ENCODE measurements at places on chromosomes 11 and 22.
A peak's percentile ranks its signal among the peaks of the same experiment; 100 is the strongest.

GRCh38 chr11:79236541-79236971, 204.3 kb downstream of the TENM4 start:
- no peak for DNase-seq

- DNase-seq, result no peak
Observed at GRCh38 chr22:37430941-37431340, 3.7 kb upstream of the ELFN2 start.

DNA sequence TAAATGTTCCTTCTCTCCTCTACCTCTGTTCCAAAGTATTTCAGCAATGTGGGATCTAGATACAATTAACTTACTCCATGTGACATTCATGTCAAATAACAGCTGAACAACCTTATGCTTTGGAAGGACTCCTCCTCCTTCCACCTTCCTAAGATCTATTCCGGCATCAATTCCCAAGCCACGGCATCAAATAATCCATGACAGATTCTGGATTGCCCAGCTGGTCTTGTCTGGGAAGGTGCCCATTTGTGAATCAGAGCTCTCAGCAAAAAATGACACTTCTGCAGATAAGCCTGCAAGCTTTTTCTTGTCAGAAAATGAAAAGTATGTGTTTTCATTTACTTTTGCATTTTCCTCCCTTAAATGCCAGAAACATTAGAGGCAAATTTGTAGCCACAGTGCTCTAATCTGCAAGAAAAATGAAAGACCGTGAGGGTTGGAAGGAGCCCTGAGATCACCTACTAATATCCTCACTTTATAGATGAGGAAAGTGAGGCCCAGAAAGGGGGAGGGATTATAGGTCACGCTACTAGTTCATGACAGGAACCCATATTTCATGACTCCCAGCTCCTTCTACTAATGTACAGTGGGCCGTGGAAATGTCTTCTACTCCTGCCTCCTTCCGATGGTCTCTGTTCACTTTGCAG, 124.0 kb downstream of the ME3 start:
- no peak for DNase-seq

- no peak for DNase-seq
Observed at GRCh38 chr11:56410801-56411200, 1.7 kb upstream of the OR5AL1 start.

GRCh38 chr11:17156283-17156682, 51.5 kb downstream of the PIK3C2A start:
- no peak for DNase-seq

- DNase-seq, result no peak
Observed at GRCh38 chr11:134768463-134768862, 356.4 kb upstream of the B3GAT1 start.

- no peak for DNase-seq
Observed at GRCh38 chr11:79308429-79308828, 132.4 kb downstream of the TENM4 start.

DNA sequence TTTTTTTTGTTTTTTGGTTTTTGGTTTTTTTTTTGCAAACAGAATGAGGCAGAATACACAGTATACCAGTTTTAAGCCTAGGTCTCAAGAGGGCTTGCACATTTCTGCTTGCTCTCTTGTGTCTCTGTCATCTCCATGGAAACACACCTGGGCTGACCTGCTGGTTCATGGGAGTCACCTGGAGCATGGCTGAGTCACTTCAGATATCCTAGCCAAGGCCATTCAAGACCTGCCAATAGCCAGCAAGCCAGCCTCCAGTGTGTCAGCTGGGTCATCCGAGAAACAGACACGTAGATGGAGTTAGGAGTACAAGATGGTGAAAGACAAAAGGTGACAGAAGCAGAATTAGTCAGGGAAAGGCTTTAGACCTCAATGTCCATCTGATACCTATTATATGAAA, 124.2 kb upstream of the SEZ6L start:
- no peak for DNase-seq

GRCh38 chr11:110130642-110131238, 37.5 kb downstream of the ZC3H12C start:
- no peak for DNase-seq

GRCh38 chr11:44530413-44531115, 34.9 kb upstream of the CD82 start:
- no peak for DNase-seq

DNA sequence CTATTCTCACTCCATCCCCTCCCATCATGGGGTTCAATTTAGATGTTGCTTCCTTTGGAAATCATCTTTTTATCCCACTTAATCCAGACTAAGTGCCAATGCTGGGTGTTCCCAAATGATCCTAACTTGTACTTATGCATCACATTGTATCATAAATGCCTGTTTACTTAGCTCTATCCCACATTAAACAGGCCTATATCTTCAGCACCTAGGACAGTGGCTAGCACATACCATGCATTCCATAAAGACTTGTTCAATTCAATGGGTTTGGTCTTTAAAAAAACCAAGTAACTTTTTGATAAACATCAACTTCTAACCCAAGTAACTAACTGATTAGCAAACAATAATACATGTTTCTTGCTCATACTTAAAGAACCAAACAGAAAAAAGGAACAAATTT, 40.6 kb downstream of the RSF1 start:
- no peak for DNase-seq

GRCh38 chr11:65504674-65505465, 6.0 kb downstream of the MALAT1 start:
- no peak for DNase-seq

GRCh38 chr11:79592406-79592805, 151.6 kb upstream of the TENM4 start:
- DNase-seq, result no peak

- no peak for DNase-seq
Observed at GRCh38 chr22:39995393-39996252, 869 bp downstream of the FAM83F start.

GRCh38 chr22:40238425-40239344, 61.0 kb downstream of the TNRC6B start:
- no peak for DNase-seq

GRCh38 chr11:126604461-126604860, 249.0 kb downstream of the ST3GAL4 start:
- DNase-seq, result no peak

DNA sequence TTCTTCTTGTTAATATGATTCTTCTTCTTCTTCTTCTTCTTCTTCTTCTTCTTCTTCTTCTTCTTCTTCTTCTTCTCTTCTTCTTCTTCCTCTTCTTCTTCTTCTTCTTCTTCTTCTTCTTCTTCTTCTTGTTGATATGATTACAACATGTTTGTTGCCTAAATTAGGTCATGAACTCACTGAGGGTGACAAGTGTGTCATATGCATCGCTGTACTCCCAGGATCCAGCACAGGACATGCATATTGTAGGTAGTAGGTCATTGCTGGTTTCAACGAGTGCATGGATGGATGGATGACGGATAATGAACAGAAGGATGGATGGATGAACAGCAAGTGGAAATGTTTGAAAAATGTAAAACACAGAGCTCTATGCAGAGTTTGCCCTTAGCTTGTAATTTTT, 14.9 kb upstream of the PVALB start:
- no peak for DNase-seq

DNA sequence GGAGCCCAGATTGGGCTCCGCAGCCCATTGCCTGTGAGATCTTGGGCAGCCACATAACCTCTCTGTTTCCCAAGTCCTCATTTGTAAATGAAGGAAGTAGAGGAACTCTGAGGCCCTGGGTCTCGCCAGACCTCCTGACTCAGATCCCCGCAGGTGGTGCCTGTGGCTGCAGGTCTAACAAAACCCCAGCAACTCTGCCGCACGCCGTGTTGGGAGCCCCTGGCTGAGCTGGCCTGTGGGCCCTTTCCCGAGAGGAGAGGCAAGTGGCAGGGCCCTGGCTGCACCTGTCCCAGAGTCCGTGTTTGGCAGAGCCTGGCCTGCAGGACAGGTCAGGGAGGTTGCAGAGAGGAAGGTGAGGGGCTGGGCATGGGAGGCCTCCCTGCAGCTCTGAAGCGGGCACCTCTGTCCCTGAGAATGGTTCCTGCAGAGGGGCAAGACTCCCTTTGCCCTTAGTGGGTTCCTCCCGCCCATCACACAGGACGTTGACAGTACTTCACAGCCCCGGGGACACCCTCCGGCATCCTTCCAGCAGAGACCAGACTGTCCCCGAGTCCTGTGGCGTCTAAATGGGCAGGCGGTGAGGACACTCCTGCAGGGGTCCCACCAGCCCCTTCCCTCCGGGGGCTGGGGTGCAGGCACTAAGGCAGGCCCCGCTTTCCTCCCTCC, 67.7 kb downstream of the ARHGAP8 start:
- DNase-seq, result no peak

- DNase-seq, result no peak
Observed at GRCh38 chr11:13283636-13284035, 6.0 kb downstream of the BMAL1 start.

- DNase-seq, result no peak
Observed at GRCh38 chr11:120391854-120392253, 55.6 kb downstream of the ARHGEF12 start.

GRCh38 chr11:2262301-2263070, 7.9 kb downstream of the ASCL2 start:
- no peak for DNase-seq

GRCh38 chr22:23137905-23138561, 3.8 kb downstream of the RSPH14 start:
- DNase-seq, result peak; percentile 37

DNA sequence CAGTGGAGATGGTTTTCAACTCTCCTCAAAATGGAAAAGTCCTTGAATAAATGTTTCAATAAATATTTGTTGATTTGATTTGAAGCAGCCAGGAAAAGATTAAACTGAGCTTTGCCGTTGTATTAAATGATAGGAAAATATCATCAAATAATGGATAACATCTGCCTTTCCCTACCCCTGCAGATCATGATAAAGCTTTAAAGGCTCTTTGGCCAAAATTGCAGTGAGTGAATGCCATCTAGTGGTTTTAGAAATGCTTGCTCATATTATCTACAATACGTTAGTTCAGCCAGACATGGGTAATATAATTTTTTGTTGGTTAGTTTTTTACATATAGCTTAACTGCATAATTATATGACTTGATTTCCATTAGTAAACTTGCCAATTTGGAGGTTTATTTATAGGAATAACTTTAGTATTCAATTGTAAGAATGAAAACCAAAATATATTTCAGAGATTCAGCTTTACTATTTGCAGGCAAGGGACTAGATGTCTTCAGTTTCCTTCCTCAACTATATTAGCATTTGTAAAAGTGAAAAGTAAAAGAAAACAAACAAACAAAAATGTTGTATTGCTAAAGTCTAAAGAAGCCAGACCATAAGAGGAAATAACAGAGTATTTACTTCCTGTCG, 159.2 kb downstream of the MSANTD4 start:
- no peak for DNase-seq
